ENCODE measurements at places on chromosomes 1 and 21.

GRCh38 chr1:84385347-84385746, 12.9 kb upstream of the DNASE2B start:
- no peak for DNase-seq

GRCh38 chr1:196779093-196779492, 4.5 kb downstream of the CFHR3 start:
- peak; percentile 40 for DNase-seq

DNA sequence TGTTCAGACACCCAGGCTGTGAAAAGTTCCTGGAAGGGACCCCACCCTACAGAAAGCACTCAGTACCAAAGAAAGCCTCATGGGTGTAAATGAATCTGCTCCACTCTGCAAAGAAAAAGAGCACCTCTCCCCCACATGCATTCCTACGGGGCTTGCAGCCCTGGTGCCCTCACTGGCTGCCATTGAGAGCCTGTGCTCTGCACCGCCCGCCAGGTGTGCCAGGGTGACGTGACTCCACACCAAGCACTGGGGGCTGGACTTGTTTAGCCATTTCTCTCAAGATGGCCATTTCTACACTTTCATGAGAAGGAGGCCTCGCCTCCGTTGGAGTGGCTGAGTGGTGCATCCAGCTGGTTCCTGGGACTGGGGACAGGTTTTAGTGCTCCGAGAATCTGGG, 380.5 kb upstream of the VAMP3 start:
- no peak for DNase-seq

DNA sequence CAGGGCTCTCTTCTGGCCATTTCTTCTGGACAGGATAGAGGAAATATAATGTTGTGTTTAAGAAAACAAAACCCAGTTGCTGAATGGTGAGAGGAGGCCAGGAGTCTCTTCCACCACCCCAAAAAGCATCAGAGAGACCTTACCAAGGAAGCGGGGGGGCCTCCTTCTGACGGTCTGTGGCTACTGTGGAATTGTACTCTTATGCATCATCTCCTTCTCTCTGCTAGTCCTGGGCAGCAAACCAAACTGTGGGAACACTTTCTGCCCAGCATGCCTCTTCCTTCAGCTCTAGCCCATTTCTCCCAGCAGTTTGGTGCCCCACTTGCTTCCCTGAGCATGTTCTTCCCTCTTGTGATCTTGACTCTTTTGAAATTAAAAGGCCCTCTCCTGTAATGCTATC, 157.7 kb downstream of the HHIPL2 start:
- DNase-seq = no peak

DNA sequence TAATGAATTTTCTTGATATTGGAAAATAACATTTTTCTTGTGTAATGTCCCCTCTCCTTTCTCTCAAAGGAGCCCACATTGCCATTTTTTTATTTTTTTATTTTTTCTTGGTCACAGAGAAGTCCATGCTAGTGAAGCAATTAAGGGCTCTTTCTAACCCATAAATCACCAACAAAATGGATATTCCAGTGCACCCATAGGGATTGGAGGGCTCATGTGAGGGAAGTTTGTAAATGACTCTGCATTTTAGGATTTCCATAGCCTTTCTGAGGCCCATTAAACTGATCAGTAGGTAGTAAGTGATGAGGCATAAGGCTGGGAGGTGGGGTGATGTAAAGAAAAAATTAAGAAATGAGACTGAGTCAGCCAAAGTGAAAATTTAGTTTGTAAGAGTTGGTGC, 55.9 kb upstream of the JAK1 start:
- no peak for DNase-seq

DNA sequence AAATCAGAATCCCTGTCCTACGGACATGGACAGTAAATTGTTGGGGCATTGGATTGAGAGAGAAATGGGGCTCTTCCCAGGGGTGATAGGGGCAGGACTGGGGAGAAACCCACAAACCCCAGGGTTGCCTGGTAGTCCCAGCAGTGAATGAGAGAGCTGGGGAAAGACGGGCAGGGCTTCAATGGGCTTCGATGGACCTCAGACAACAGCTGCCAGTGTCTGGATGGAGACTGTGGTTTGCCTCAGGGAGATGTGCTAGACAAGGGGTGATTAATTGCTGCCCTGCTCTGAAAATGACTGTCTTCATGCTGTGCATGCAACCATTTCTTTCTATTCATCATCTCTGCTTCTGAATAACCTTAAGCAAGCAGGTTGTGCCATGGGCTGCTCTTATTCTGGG, 7.4 kb downstream of the GPR25 start:
- no peak for DNase-seq

- no peak for DNase-seq
Measured at GRCh38 chr1:2200308-2200943, 5.9 kb upstream of the FAAP20 start.

DNA sequence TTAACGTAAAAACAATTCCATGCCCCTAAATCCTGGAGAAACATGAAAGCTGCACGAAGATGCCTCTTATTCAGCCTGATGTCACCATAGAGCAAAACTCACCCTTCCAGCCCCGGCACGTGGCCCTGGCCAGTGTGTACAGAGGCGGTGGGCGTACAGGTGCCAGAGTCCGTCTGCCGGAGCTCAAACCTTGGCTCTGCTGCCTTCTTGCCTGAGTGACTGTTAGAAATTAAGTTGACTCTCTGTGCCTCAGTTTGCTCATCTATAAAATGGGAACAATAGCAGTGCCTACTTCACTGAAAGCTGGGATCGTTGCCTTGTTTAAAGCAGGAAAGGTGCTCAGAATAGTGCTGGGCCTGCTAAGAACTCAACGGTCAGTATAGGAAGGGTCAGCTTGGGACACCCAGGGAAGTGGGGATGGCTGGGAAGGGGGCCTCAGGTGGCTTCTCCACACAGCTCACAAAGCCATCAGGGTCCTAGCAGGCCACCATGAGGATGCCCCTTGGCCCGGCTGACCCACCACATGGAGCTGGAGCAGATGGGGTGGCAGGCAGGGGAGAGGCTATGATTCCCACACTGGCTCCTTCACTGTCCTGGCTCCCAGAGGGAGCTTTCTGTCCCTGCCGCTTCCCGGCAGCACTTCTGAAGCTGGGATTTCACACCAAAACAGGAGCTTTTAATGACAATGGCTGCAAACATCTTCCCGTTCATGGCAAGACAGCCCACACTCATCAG, 237.2 kb downstream of the NPHP4 start:
- no peak for DNase-seq

GRCh38 chr1:54219688-54220003, 19.7 kb downstream of the MRPL37 start:
- no peak for DNase-seq

DNA sequence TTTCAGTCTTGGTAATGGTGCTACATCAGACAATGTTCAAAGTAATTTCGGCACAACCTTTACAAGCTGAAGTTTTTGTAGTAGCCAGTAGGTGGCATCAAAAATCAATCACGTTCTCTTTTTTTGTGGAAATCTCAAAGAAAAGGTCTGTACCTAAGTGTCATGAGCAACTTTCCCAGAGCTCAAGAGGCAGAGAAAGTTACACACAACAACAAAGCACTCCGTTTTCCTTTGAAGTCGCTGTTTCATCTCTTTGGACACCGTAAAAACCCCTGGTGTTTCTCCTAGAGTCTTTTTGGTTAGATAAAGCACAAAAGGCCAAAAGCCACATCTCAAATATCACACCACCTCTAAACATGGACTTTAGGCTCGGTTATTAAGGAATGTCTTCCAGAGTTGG, 131.6 kb downstream of the LHX8 start:
- DNase-seq = peak; percentile 59

DNA sequence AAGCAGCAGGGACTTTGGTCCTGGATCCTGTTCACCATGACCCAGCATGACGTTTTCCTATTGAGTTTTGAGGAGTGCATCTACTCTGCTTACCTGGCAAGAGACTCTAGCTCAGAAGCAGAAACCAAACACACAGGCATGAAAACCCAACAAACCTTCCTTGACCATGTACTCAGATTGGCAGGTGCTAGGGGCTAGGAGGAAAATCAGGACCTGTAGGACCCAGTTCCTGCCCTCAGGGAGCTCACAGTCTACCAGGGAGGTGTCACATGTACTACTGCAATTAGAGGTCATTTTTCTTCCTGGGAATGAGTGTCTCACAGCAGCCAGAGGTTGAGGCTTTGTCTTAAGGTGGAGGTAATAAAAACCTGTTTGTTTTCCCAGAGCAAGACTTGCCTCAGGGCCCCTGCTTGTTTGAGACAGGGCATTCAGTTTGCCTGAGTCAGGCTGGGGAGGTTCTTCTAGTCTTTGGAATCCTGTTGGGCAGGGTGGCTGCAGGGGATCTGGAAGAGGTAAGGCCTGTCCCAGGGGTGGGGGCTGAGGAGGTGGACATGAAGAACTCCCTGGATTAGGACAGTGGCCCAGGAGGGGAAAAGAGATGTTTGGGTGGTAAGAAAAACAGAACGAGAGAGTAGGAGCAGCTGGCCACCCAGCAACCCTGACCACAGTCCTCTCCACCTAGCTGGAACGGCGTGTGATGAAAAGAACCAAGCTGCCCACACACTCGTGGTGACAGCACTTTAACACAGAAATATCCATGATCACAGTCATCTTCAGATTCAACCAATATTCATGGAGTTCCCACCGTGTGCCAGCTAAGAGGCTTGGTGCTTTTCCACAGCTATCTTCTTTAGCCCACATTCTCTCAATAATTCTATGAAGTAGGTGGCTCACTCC, 30.8 kb downstream of the IER5 start:
- no peak for DNase-seq

GRCh38 chr21:33800753-33801423, 114.7 kb downstream of the ATP5PO start:
- DNase-seq = no peak

GRCh38 chr21:25589887-25590286, 17.4 kb downstream of the MRPL39 start:
- no peak for DNase-seq

DNA sequence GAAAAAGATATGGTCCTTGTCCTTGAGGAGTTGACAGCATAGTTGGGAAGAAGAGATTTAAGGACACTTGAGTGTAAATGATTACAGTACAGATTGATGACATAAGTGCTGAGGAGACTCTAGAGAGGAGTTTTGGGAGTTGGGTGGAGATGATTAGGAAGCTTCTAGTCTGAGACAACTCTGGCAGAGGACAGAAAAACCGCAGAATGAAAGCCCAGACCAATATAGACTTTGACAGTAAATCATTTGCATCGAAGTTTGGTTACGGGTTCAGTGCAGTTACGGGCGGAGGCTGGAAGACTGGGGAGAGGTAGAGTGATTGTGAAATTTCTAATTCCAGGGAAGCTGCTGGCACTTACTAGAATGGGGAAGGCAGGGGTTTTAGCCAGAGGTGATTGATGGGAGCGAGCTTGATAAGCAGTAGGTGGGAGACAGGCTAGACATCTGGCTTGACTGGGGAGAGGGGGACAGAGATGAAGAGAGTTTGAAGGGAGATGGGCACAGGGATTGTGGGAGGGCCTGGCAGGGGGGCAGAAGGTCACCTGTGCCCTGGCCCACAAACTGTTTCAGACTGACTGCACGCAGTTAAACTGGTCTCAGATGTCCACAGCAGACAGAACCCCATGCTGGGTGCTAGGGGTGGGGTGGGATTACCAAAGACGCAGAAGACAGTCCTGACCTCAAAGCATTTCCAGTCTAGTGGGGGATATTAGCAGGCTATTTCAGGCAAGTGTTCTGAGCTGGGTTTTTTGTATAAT, 20.1 kb downstream of the SH2D2A start:
- peak; percentile 29 for DNase-seq

GRCh38 chr1:111732718-111733117, 6.5 kb downstream of the INKA2 start:
- no peak for DNase-seq

DNA sequence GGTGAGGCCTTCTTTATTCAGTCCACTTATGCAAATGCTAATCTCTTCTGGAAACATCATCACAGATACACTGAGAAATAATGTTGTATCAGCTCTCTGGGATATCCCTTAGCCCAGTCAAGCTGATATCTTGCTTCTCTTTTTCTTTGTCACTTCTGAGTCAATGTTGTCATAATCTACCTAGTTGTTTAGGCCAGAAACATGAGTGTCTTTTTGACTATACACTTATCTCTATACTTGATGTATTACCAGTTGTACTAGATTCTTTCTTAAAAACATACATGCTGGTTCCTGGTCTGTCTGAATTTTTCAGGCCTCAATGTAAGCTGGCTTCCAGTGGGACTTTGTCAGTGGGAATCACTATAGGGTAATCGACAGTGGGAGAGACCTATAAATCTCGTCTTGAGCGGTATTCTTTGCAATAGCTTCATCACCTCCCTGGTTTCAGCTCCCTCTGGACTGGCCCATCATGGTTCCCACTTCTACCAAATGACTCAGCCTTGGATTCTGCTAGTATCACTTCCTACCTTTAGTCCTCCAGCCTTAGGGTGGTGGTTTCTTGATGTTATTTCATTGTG, 135.2 kb upstream of the CYYR1 start:
- DNase-seq = no peak

DNA sequence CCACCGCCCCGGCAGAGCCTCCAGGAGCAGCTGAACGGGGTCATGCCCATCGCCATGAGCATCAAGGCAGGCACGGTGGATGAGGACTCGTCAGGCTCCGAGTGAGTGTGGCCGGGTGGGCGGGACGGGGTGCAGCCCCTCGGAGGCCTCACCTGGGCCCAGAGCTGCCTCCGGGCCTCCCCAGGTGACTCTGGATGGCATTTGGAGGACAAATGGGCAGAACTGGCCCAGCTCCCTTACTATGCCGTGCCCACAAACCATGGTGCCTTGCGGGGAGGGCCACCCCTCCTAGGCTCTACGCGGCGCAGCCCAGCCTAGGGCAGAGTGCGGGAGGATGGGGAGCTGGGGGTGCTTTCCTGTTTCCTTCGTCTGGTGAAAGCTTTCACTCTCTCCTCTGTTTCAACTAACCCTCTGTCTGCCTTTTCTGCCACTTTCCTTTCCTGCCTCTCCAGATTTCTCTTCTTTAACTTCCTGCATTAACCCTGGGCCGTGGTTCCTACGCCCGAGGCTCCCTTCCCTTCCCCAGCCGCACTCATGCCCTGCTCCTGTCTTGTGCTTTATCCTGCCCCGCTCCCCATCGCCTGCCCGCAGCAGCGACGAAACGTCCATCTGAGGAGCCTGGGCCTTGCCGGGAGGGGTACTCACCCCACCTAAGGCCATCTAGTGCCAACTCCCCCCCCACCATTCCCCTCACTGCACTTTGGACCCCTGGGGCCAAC, 9.2 kb downstream of the PSRC1 start:
- DNase-seq = no peak

- DNase-seq = peak; percentile 88
Measured at GRCh38 chr1:185157599-185158412, 839 bp downstream of the SWT1 start.

GRCh38 chr1:66240491-66241484, 293.2 kb upstream of the SGIP1 start:
- no peak for DNase-seq

DNA sequence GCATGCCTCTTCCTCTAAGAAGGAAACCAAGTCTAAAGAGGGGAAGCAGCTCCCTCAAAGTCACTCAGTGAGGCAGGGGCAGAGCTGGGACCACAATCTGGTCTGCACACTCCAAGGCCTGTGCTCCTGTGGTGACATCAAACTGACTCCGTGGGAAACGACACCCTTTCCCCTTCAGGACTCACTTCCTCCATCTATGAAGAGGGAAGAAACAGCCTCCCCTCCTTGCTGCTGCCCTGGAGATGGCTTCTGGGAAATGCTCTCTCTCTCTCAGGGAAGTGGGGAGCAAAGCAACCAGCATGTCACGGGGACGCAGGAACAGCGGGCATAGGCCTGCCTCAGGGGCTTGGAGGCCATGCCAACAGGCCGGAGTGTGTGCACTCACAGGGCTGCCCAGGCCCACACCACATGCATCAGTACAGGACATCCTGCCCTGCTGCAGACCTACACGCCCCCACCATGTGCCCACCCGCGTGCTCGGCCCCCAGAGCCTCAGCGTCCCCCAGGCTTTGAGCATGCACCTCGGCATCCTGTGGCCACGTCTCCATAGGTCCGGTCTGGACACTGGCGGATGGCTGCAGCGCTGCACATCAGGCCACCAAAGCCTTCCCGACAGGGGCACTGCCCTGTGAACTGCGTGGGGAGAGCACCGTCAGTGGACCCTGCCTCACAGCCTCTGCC, 25.7 kb downstream of the LAMB3 start:
- no peak for DNase-seq
